Fibroblast of skin of abdomen (primary cell): ENCODE measurements at places on chromosomes 2 and 18.

- no peak for DNase-seq
These were observed 121.1 kb upstream of the FIGN start for GRCh38 chr2:163856941-163857340.

GRCh38 chr2:150513647-150514046 lies 26.2 kb upstream of the RND3 start:
- DNase-seq, result peak; percentile 56

DNA sequence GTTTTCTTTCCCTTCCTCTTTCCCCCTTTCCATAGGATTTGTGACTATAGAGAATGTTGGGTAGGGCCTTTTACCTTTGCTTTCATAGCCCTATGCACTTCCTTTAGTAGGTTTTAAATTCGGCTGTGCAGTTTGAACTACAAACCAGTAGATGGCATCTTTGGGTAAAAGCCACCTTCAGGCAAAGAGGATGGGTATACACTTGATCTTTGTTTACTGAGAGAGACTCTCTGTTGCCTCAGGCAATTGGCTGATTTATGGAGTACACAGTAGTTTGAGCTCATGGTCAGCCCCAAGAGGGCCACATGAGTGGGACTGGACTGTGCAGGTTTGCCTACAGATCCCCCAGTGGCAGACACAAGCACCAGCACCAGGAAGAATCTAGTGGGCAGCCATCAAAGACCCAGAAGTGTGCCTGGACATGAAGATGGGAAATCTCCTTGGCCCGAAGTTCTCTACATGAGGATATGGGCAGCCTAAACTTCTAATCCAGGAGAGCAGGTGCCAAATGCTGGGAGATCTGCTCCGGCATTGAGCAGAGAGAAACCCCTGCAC lies 1304.3 kb upstream of the DDX18 start:
- DNase-seq, result no peak

DNA sequence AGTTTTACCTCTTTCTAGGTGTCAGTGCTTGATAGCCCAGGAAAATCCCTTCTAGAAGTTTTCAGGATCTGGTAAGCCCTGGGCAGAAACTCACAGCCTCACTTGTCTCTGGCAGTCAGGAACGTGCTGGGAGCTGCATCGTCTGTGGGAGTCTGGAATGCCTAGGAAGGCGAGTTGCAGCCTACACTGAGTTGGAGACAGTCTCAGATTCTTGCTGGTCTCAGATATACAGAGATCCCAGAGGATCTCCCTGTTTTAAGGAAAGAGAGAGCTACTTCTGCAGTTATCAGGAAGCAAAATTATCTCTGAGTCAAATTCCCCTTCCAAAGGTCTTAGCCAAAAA lies 104.4 kb upstream of the CDC42EP3 start:
- peak; percentile 86 for DNase-seq

DNA sequence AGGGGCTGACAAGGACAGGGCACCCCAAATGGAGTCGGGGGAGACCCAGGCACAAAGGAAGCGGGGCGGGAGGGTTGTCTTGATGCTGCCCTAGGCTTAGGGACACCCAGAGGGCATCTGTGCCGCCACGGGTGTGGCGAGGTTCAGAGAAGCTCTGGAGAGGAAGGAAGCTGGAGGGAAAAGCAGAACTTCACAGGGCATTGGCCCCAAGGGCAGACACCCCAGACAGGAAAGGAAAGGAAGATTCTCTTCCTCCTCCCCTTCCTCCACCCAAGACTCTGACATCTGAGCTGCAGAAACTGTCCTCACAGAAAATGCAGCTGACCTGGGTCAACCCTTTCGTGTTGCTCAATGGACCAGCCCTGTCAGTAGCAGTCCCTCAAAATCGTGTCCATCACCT lies 25.6 kb downstream of the DNMT3A start:
- DNase-seq, result no peak
